ENCODE measurements at places on chromosomes 11 and 22. TPM values are rescaled to one million over a fixed set of nuclear protein-coding genes. Genes with fewer than 3 reads are reported as not detected.

Gene SAA4
- not detected for total RNA-seq

Gene RASSF7
- total RNA-seq = 49.6 TPM

Gene NRXN2
- 0.87 TPM for total RNA-seq

Gene MN1
- total RNA-seq = 2.6 TPM

Gene OSBP
- 26.7 TPM for total RNA-seq

Gene DCHS1
- total RNA-seq = 0.13 TPM

Gene TRIM49B
- not detected for total RNA-seq

Gene HTR3B
- not detected for total RNA-seq

Gene ARFIP2
- 56.6 TPM for total RNA-seq

Gene OR2AG2
- total RNA-seq = not detected

Gene LYVE1
- 0.27 TPM for total RNA-seq

Gene WEE1
- total RNA-seq = 20.7 TPM

Gene TMPRSS4
- not detected for total RNA-seq

Gene MS4A6E
- total RNA-seq = not detected

Gene NELL1
- total RNA-seq = not detected

Gene CDON
- 3.6 TPM for total RNA-seq

Gene TNNT3
- total RNA-seq = not detected

Gene WBP2NL
- not detected for total RNA-seq

Gene TIGD3
- total RNA-seq = 0.77 TPM

Gene CCDC188
- total RNA-seq = not detected

Gene FBLN1
- total RNA-seq = 46.6 TPM

Gene ARHGAP20
- total RNA-seq = not detected

Gene SCGB1C1
- total RNA-seq = not detected

Gene OR51B4
- not detected for total RNA-seq

Gene TMA7B
- not detected for total RNA-seq

Gene OR51B5
- 0.47 TPM for total RNA-seq

Gene ARHGAP32
- total RNA-seq = 2.9 TPM

Gene FGF3
- not detected for total RNA-seq

Gene NXPE1
- not detected for total RNA-seq

Gene GDPD4
- total RNA-seq = not detected

Gene FOLR1
- total RNA-seq = not detected

Gene PIWIL4
- total RNA-seq = 0.20 TPM

Gene TMX2
- 167 TPM for total RNA-seq

Gene NCF4
- not detected for total RNA-seq

Gene VSIG2
- not detected for total RNA-seq

Gene GNG3
- total RNA-seq = not detected

Gene ISX
- not detected for total RNA-seq

Gene CD6
- total RNA-seq = 0.15 TPM

Gene MICALL1
- 17.6 TPM for total RNA-seq

Gene CELSR1
- total RNA-seq = 29.1 TPM

Gene FJX1
- 37.6 TPM for total RNA-seq

Gene CKAP5
- total RNA-seq = 65.8 TPM

Gene SHANK2
- 8.5 TPM for total RNA-seq

Gene MS4A6A
- total RNA-seq = not detected

Gene SLCO2B1
- total RNA-seq = 3.3 TPM
